Lower leg skin (tissue), 4 donors: ENCODE measurements at places on chromosomes 7 and 10. TPM values are rescaled to one million over a fixed set of nuclear protein-coding genes. Genes with fewer than 3 reads are reported as not detected.

DNA sequence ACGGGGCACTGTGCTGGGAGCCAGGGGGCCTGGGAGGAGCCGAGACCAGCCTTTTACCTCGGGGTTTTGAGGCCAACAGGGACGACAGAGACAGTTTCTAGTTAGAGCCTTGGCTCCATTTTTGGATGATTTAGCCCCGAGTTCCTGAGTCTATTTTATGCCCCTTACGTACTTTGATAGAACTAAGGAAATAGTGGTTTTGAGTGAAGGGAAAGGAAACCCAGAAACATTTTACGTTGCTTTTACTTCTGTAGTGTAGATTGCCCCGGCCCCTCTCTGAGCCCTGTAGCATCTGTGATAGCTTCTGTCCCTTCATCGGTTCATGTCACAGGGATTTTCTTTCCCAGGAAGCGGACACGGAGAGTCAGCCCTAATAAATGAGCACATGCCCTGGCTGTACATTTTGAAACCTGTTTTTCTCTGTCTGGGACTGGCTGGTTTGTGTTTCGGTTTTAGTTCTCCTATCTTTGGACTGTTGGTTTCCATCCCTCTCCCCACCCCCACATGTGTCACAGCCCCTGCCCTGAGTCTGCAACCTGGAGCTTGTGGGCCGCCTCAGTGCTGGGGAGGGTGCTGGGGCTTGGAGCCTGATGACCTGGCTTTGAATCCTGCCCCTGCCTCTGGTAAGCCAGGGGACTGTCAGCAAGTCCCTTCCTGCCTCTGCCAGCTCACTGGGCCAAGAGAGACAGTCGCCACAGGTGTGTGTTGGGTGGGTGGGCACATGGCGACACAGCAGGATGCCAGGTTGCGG, 6.9 kb upstream of the ORAI2 start:
- no peak for DNase-seq

Gene CALML3
- 66.2 TPM for total RNA-seq

Gene UCN3
- not detected for total RNA-seq

- peak; percentile 28 for DNase-seq
Measured at GRCh38 chr7:114081606-114082425, 163.0 kb upstream of the PPP1R3A start.

Gene CARD11
- 0.68 TPM for total RNA-seq

DNA sequence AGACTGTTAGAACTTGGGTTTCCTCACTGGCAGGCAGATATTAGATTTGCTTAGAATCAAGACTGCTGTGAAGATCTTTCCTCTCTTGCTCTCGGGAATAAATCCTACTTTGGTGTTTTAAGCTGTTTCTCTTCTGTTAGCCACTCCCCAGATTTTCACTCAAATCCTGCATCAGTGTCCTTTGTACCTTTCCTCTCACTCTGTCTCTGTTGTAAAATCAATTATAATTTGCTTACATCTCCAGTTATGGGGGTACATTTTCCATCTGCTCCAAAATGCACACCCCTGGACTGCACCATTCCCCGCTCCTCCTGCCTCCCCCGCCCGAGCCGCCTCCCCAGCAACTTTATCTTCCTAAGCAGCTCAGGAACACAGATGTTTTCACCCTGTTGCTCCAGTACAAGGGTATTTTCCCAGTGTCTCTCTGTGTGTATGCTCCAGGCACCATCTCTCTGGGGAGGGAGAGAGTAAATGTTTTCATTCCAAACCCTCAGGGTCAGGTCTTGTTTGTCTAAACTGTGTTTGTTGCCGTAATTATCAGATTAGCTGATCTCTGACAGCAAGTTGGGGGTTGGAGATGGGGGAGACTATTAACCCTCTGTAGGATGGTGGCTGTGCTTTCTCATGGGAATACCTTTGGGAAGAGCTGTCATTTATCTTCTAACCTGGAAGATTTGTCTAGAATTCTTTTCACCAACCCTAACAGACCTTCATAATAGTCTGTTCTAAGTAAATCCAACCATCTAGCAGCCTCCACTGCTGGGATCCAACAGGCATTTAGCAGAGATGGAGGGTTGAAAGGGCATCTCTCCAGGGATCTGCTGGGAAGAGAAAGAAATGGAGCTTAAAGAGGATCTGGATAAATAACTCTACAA, 20.4 kb upstream of the GOT1 start:
- DNase-seq = no peak

DNA sequence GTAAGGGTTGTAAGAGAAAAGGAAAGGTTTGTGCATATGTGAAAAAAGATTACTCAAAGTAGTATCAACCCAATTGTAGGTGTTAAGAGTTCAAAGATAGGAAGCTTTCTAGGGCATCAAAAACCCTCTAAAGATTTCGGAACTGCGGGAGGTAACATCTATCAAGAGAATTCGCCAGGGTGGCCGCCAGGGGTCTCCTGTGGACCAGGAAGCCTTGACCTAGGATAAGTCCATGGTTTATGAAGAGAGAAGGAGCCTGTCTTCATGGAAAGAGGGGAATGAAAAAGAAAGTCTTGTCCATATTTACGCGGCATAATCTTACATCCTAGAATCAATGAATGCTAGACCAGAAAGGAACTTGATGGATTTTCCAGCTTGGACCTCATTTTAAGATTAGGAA, 140.7 kb upstream of the CALCR start:
- DNase-seq = peak; percentile 88

DNA sequence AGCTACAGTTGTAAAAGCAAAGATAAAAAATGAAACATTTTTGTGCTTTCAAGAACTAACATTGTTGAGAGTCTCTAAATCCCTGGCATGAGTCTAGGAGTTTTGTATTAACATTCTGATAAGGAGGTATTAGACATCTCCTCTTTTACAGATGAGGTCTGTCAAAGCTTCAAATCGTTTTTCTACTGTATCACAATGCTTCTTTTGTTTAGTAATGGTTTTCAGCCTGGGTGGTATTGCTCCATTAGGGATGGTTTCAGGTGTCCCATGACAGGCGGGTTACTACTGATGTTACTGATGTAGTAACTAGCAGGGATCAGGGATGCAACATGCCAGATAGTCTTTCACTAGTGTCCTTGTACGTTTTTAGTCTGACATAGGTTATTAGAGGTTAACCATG, 27.4 kb downstream of the STAM start:
- no peak for DNase-seq

DNA sequence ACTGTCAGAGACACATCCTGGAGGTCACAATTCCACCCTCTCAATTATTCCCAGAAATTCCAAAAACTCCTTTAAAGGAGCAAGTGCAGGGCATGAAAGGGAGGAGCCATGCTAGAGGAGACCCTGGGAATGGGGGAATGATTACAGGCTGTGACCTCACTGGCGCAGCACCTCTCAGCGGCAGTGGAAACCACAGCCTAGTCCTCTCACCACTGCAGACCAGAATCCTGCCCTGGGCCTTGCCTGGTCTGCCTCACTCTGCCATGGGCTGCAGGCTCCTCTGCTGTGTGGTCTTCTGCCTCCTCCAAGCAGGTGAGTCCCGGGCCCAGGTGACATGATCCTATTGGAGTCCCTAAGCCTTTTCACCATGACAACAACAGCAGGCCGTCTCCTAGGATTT, 50.5 kb upstream of the PRSS58 start:
- DNase-seq = no peak

DNA sequence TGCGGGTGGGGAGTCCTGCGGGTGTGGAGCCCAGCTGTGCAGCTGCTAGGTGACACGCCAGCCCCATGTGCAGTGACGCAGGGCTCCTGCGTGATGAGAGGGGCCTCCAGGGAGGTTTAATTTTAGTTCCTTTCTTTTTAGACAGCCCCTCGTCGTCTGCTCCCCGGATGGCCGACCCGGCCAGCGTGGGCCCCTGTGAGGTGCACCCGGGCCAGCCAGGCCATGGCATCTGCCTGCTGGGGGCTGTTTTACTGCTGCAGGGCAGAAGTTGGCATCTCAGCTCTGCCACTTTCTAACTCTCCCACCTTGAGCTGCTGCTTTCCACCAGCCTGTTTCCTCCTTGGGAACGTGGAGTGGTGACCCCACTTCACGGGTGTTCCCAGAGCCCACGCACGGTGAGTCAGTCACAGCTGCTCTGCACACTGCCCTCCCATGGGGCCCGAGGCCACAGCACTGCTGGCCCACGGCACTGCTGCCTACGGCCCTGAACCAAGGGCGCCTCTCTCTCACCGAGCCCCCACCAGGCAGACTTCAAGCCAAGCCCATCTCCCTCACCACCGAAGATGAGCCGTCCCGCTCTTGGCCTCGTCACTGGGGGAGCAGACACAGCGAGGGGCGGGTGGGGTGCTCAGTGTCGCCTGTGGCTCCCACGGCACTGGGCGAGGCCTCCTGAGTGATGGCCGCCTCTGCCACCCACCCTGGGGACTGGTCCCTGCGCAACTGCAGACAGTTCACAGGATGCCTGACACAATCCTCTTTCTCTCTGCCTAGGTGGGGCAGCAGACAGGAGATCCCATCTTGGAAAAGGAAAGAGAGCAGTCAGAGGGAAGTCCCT, 21.3 kb downstream of the CYP2W1 start:
- DNase-seq = no peak

DNA sequence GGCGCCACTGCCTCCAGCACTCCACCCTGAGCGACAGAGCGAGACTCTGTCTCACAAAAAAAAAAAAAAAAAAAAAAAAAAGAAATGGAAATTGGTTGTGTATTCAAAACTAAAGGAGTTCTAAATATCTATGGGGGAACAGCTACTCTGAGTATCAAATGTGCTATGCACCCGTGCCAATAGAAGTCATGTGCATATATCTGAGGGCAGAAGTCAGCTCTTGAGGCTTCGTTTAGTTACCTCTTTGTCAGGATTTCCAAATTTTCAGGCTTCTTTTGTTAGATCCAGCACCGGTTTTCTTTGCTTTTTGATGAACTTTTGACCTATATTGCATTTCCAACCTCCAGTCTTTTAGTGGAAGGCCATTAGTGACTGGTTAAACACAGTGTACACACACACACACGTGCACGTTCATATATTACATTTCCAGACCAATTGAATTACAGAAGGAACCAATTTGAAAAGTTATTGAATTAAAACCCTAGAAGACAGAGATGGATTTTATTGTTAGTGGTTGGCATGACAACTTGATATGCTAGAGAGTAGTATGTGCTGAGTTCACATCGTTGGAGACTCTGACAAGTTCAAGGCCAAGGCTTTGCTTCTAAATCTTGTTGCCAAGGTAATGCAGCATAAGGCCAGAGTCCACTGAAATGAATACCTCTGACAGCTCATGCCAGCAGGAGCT, 33.1 kb upstream of the ADD3 start:
- DNase-seq = no peak

Gene SLC26A3
- total RNA-seq = 0.13 TPM

Gene PRLHR
- total RNA-seq = not detected

Gene EPO
- 0.25 TPM for total RNA-seq

- peak; percentile 15 for DNase-seq
Measured at GRCh38 chr10:11414314-11415038, 197.0 kb downstream of the USP6NL start.

Gene FLNC
- 5.0 TPM for total RNA-seq

- peak; percentile 58 for DNase-seq
Measured at GRCh38 chr10:33334805-33335550, 511 bp upstream of the NRP1 start.

DNA sequence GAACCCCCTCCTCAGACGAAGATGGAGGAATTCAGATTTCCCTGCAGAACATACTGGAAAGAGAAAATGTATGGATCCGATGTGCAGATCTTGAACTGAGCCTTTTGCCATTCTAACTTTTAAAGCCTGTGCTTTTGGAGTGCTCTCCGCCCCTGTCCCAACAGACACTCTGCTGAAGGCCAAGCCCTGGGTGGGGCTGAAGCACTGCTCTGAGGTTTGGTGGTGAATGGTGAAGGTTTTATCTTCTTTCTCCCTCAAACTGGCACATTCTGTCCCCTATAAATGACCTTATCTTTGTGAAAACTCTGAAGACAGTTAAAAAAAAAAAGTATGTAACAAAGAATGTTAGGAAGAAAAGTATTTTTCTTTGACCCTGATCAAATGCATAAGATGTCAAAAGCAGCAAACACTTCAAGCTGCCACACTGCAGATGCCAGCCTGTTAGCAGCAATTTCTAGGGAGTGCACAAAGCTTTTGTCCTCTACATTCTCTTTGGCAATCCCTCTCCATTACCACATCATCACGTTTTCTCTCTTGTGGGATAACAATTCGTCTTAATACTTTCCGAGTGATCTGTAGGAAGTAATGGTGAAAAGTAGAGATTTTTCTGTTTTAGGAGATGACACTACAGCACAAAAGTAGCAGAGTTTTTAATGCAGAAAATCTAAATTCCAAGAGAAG, 137.3 kb upstream of the CCDC6 start:
- no peak for DNase-seq

Gene ODAD2
- total RNA-seq = not detected

- DNase-seq = no peak
Measured at GRCh38 chr7:29090836-29091601, 55.3 kb downstream of the CPVL start.

Gene MRPS33
- total RNA-seq = 16.1 TPM

Gene BICC1
- total RNA-seq = 7.4 TPM

DNA sequence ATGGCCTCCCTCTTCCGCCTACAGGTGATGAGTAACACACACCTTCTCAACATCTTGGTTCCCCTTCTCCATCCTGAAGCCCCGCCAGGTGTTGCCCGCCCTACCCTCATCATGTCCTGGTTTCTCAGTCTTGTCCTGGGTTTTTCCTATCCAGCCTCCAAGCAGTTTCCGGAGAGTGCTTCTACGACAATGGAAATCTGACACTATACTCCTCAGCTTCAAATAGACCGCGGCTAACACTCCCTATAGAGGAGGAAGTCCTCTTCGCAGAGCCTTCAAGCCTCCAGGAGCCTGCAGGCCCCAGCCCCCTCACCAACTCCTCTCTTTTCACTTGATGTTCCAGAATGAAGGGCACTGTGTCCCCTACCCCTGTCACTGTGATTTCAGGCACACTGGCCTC, 147.4 kb downstream of the PRPF18 start:
- no peak for DNase-seq

Gene MRLN
- not detected for total RNA-seq

DNA sequence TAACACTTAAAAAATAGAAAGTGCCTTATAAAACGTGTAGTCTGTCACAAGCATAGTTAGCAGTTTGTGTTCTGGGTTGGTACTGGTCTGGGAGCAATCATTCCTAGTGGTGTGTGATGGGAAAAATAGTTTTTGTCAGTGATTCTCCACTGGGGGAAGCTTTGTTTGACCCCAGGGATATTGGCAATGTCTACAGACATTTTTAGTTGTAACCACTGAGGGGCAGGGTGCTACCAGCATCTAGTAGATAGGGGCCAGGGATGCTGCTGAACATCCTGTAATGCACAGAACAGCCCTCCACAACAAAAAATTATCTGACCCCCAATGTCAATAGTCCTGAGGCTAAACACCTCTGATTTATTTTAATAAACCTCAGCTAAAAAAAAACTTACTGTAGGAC, 51.6 kb upstream of the CREB5 start:
- DNase-seq = no peak

- peak; percentile 68 for DNase-seq
Measured at GRCh38 chr10:127027786-127028185, 122.6 kb downstream of the DOCK1 start.

DNA sequence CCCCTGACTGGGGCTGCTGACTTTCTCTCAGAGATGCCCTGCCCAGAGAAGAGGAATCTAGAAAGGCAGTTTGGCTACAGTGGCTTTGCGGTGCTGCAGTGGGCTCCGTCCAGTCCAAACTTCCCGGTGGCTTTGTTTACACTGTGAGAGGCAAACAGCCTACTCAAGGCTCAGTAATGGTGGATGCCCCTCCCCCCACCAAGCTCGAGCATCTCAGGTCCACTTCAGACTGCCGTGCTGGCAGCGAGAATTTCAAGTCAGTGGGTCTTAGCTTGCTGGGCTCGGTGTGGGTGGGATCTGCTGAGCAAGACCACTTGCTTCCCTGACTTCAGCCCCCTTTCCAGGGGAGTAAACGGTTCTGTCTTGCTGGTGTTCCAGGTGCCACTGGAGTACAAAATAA, 734.5 kb upstream of the LRRN3 start:
- DNase-seq = no peak

- no peak for DNase-seq
Measured at GRCh38 chr10:72009051-72009424, 44.8 kb downstream of the CHST3 start.
